HCT116 (cell line): ENCODE measurements at places on chromosomes 13 and 19. TPM values are rescaled to one million over a fixed set of nuclear protein-coding genes. Genes with fewer than 3 reads are reported as not detected.

- DNase-seq, result no peak
Measured at GRCh38 chr19:44055870-44056269, 4.0 kb downstream of the ZNF223 start.

GRCh38 chr13:85417807-85418206 is 381.4 kb downstream of the SLITRK6 start:
- no peak for DNase-seq

DNA sequence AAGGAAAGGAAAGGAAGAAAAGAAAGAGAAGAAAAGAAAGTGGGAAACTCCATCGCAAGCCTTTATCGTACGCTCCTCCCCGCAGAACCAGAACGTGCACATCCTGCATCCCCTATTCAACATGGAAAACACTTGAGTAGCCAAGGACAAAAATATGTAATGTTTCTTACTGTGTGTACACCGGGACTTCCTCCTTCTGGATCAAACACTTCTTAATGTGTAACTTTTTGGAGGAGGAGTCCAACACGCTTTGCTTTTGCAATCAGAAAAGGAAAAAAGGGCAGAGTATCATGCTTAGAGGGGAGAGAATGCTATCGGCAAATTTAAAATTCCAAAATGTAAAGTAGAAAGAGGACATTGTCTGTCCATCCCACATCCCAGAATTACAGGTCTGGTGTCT is 7.8 kb upstream of the SHFL start:
- DNase-seq, result no peak

DNA sequence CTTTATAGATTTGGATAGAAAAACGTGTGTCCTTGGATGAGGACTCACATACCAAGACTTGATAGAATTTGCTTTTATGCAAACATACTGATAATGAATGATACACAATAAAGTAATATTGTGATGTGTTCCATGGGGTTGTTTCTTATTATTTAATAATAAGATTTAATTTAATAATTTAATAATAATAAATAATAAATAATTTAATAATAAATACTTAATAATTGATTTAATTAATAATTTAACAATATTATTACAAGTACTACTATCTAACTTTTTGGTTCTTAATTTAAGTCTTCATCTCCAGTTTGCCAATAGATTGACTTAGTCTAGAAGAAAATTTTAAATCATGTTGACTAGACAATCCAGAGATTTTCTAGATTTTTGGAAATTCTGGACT is 909.2 kb upstream of the PCDH20 start:
- no peak for DNase-seq

GRCh38 chr13:98482476-98483444 is 94.1 kb downstream of the STK24 start:
- no peak for DNase-seq

GRCh38 chr19:39515551-39516191 is 732 bp downstream of the SELENOV start:
- DNase-seq, result no peak

- DNase-seq, result no peak
Measured at GRCh38 chr19:6273701-6274601, 5.8 kb downstream of the MLLT1 start.

GRCh38 chr19:41792513-41793413 is 3.6 kb upstream of the CEACAM3 start:
- DNase-seq, result peak; percentile 58

DNA sequence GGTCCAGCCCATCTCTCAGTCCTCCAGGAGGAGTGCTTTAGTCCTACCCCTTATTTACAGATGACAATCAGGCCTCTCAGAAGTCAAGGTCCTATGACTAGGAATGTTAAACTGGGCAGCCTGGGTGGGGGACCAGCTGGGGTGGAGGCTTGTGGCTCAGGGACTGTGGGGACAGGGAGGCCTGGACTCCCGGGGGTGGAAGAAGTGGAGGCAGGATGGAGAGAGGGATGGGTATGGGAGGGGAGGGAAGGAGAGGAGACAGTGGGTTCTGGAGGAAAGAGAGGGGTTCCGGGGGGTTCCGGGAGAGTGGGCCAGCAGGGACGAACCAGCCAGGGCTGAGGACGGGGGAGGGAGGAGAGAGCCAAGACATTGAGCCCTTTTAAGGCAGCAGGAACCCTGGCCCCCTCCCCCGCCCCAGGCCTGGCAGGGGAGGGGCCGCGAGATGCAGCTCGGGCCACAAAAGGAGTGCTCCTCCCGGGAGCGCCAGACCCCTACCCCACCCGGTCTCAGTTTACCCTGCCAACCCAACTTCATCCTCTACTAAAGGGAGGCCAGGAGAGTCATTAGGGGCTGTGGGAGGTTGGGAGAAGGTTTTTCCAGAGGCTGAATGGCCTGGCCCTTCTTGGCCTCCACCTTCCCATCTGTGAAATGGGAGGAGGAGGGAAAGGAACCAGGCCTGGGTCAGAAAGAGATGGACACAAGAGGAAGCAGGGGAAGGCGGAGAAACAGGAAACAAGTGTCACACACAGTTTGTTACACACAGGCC is 1.7 kb downstream of the DMPK start:
- no peak for DNase-seq

DNA sequence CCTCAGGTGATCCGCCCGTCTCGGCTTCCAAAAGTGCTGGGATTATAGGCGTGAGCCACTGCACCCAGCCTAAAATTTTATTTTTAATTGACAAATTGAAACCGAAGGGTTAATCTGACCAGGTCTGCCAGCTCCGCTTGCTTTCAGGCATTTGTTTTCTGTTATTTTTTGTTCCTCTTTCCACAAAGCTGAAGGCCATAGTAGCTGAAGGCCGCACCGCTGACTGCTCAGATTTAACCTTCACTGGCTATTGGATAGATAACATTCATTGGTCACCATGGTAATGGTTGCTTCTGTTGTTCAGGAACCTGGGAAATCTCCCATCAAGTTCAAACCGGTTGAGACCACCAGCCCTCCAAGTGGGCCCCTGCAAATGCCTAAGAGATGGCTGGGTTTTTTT is 124.5 kb upstream of the USP29 start:
- DNase-seq, result no peak

DNA sequence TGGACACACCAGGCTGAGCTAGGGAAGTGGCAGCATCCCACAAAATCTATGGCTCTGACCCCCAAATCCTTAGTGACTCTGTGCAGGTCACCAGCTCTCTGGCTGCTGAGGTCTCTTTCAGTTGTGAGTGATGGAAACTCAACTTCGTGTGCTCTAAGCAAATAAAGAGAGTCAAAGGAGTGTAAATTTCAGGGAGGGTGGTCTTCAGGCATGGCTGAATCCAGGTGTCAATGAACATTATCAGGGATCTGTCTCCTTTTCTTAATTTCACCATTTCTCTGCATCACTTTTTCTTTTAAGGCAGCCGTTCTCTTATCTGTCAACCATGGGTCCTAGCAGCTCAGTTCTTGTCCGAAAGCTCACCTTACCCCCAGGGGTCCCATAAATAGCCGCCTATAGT is 6.2 kb downstream of the CYP4F12 start:
- DNase-seq, result no peak

GRCh38 chr13:114044486-114044885 is 70.6 kb upstream of the C13orf46 start:
- DNase-seq, result no peak

DNA sequence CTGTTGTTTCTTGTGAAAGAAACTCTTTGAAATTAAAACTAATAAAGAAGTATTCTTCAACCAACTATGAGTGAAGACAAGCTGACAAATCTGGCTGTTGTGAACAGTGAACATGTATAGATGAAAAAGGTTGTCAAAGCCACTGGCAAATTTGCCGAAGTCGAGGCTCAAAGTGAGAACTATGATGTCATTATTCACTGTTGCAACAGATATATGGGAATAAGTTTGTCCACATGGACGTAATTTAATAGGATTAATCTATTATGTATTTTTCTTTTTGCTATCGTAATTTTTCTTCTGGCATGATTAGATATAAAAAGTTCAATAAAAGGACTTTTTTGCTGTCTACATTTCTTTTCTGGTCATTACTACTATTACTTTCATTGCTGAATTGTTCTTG is 223.2 kb upstream of the ZNF507 start:
- DNase-seq, result no peak

- no peak for DNase-seq
Measured at GRCh38 chr13:102212729-102213128, 189.1 kb downstream of the FGF14 start.

DNA sequence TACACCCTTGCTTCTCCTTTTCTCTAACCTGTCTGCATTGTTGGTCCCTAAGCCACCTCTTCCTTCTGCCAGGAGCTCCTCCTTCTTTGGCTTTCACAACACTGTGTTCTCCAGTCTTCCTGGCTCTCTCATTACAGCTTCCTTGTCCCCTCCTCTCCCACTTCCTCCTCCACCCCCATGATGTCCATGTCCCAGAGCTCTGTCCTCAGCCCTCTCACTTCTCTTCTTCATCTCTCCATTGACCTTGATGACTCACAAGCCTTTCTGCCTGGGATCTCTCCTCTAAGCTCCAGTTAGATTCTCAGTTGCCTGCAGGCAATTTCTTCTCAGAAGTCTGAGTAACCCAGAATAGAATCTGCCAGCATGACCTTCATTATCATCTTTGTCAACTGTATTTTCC is 100.3 kb upstream of the WASF3 start:
- no peak for DNase-seq

- no peak for DNase-seq
Measured at GRCh38 chr13:111484141-111484925, 163.9 kb downstream of the TEX29 start.

GRCh38 chr19:47153266-47153665 is 22.6 kb downstream of the SAE1 start:
- no peak for DNase-seq

DNA sequence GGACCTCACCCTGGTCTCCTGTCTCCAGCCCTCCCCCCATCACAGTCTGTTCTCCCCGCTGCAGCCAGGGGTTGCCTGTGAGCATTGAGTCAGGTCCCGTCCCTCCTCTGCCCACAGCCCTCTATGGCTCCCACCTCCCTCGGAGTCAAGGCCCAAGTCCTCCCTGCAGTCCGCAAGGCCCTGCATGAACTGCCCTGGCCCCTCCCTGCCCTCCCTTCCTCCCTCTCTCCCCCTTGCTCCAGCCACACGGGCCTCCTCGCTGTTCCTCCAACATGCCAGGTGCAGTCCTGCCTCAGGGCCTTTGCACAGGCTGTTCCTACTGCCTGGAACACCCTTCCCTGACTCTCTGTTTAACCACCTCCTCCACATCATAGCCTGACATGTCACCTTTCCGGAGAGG is 2.8 kb downstream of the TINCR start:
- DNase-seq, result no peak

DNA sequence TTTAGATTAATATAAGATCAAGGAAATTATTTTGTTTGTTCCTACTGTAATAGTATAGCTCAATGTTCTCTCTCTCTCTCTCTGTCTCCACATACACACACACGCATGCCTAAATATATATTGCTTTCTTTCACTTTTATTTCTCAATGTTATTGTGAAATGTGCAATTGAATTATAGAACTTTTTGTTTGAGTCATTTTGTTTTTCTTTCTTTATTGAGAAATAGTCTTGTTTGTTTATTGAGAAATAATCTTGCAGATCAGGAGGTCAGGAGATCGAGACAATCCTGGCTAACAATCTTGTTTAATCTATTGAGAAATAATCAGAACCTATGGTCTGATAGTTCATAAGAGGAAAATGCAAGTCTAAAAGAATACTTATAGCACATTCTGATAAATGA is 1581.3 kb downstream of the EFNB2 start:
- no peak for DNase-seq

- no peak for DNase-seq
Measured at GRCh38 chr19:50628551-50628950, 11.1 kb downstream of the SYT3 start.

CGB8 gene
- total RNA-seq, result 0.34 TPM

ACP5 gene
- 1.2 TPM for total RNA-seq
